ENCODE measurements at places on chromosomes 1 and 21. TPM values are rescaled to one million over a fixed set of nuclear protein-coding genes. Genes with fewer than 3 reads are reported as not detected.

CRYBG2 gene
- total RNA-seq = 10.5 TPM

APCS gene
- 0.42 TPM for total RNA-seq

ESPN gene
- 114 TPM for total RNA-seq

- DNase-seq = no peak
Observed at GRCh38 chr1:64572222-64572900, 102.4 kb downstream of the CACHD1 start.

- no peak for DNase-seq
Observed at GRCh38 chr1:21269461-21270085, 20.7 kb downstream of the ECE1 start.

OR14I1 gene
- total RNA-seq = not detected

GRCh38 chr1:237763137-237763536, 127.6 kb downstream of the ZP4 start:
- DNase-seq = no peak

- no peak for DNase-seq
Observed at GRCh38 chr1:25872713-25873112, 2.8 kb downstream of the PAQR7 start.

GRCh38 chr1:247077876-247078257, 744 bp downstream of the ZNF670 start:
- no peak for DNase-seq

ANGPTL3 gene
- total RNA-seq = 0.07 TPM

DNA sequence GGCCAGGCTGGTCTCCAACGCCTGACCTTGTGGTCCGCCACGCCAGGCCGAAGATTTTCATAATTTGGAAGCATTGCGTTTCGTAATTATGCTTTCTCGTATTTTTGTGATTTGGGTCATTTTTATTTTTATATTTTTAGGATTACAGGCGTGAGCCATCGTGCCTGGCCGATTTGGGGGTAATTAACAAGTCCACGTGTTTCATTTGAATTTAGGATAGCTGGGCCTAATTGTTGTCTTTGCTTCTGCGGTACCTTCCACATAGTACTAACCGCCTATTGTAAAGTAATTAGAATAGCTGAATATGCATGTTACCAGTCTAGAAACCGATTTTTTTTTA, 1.0 kb downstream of the RCC1 start:
- no peak for DNase-seq

NLRP3 gene
- not detected for total RNA-seq

DNA sequence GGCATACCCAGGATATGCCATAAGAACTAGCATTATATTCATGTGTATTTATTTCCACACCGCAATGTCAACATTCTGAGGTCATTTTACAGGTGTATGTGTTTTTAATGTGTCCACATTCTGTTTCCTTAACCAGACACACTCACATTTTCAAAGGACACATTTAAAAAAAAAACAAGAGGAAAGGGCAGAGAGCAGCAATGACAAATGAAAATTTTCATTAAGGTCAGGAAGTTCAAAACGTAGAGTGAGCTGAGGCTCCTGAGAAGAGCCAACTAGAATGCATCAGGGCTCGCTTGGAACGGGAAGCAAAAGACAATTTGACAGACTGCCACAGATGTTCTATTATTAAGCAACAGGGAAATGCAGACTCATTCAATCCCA, 4.8 kb upstream of the GNPAT start:
- DNase-seq = no peak

HORMAD1 gene
- total RNA-seq = not detected

DNA sequence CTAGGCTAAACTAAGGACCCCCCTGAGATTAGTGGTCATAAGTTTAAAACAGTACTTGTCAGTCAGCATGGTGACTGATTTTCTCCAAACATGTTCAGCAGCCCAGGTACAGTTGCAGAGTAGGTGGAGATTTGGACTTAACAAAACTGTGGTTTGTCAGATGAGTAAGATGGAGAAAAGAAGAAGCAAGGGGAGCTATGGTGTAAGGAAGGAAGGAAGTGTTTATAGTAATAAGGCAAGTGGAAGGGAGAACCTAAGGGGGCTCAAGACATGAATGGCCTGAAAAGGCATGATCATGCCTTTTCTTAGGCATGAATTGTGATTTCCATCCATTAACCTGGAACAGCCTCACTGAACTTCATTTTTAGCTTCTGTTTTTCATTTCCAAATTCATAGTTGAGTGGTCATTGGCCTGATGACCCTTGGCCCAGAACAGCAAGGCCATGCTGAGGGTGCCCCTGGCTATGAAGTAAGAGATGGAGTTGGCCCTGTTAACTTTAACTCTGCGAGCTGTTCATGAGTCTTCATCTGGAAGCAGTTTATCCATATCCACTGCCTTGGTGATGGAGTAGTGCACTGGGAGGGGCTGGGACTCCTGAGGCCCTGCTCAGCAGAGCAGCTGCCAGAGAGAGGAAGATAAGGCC, 60.7 kb downstream of the LRRC8D start:
- DNase-seq = no peak

DNA sequence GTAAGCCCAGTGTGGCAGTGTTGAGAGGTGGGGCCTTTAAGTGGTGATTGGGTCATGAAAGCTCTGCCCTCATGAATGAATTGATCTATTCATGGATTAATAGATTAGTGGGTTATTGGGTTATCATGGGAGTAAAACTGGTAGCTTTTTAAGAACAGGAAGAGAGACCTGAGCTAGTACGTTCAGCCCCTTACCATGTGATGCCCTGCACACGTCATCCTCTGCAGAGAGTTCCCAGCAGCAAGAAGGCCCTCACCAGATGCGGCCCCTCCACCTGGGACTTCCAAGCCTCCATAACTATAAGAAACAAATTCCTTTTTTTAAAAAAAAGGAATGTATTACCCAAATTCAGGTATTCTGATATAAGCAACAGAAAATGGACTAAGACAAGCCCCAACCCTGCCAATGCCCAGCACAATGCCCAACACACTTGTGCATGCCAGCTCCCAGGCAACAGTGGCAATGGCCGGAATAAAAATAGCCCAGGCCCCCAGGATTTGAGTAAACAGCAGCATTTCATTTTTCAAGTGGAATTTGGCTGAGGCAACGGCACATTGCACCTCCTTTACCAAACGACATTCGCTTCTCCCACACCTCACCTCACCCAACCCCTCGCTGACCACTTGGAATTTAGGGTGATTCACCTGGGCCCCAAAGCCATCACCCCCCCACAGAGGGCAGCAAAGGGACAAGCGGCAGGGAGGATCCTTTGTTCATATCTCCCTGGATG, 215.9 kb downstream of the TOMM20 start:
- no peak for DNase-seq

- no peak for DNase-seq
Observed at GRCh38 chr1:15850471-15851001, 3.0 kb downstream of the SPEN start.

- no peak for DNase-seq
Observed at GRCh38 chr1:212073490-212073889, 37.9 kb downstream of the DTL start.

DNA sequence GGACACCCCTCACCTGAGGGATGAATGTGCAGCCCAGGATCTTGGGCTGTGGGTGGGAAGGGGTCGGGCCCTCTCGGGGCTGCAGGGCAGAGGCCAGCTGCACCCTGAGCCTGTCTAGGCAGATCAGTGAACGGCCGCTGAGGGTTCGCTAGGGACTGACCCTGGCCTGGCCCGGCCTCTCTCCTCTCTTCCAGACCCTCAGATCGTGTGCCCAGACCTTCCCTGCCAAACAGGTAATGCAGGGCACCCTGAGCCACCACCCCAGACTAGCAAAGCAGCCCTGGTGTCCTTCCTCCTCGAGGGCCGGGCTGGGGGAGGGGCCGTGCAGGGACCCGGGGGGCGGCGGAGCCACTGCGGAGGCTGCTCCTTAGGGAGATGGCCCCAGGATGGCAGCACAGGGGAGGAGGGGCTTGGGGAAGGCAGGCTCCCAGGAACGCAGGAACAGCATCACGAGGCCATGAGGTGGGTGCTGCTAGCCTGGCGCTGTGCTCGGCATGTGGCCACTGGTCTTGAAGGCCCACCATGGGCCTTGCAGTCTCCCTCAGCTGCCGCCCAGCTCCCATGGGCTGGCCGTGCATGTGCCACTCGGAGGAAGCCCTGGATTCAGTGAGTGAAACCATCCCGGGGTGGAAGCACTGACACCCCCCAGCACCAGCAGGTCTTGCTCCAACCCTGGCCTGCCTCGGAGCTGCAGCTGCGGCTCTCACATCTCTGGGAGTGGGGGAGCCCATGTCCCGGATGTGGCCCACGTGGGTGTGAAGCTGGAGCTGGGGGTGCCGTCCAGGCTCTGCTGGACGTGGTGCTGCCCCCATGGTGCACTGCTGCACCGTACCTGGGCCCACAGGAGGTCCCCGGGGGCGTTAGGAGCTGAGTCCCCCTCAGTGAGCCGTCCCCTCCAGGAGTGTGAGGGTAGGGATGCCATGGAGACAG, 28.7 kb downstream of the COL6A2 start:
- DNase-seq = no peak

- peak; percentile 93 for DNase-seq
Observed at GRCh38 chr21:42878993-42879787, at the start of gene WDR4. Gene WDR4 (minus strand): TSS chr21:42879539. CDS start chr21:42879495, 44 bp downstream.

PTGFRN gene
- total RNA-seq = 60.6 TPM

GRCh38 chr1:211938561-211938997, 96.8 kb downstream of the INTS7 start:
- DNase-seq = no peak

- DNase-seq = no peak
Observed at GRCh38 chr1:70941563-70941962, 106.1 kb downstream of the PTGER3 start.

GRCh38 chr1:116325922-116326321, 47.1 kb upstream of the ATP1A1 start:
- DNase-seq = no peak

DNA sequence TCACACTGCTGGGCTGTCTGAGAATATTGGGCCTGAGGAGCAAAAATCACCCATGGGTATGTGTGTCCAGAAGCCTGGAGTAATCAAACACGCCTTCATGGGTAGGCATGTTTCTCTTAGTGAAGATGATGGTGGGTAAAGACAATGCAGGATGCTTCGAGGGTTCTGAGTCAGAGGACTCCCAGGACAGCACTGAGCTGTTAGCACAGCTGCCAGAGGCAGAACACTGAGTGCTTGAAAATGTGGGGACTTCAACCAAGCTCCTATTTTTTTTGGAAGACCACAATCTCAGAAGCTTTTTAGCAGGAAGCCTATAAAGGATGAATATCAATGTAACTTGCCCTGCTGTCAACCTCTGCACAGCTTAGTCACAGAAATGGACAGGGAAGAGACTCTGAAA, 7.9 kb upstream of the NT5C1A start:
- no peak for DNase-seq

- no peak for DNase-seq
Observed at GRCh38 chr1:8107897-8108296, 81.8 kb upstream of the ERRFI1 start.

DNA sequence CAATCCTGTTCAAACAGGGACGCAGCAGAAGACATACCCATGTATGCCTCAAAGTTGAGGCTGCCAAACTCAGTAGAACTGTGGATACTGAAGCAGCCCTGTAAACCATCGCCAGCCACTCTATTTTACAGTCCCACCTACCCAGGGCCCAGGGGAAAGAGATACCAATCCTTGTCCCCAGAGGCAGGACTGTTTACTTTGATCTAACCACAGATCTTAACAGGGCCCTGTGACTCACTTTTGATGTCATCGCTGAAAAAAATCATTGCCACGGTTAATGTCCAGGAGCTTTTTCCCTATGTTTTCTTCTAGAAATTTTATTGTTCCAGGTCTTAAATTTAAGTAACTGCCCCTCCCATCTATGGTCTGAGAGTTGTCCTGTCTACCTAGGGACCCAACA, 538.4 kb upstream of the NCAM2 start:
- DNase-seq = no peak

ACTN2 gene
- 0.20 TPM for total RNA-seq

ZNF692 gene
- 76.2 TPM for total RNA-seq

DNA sequence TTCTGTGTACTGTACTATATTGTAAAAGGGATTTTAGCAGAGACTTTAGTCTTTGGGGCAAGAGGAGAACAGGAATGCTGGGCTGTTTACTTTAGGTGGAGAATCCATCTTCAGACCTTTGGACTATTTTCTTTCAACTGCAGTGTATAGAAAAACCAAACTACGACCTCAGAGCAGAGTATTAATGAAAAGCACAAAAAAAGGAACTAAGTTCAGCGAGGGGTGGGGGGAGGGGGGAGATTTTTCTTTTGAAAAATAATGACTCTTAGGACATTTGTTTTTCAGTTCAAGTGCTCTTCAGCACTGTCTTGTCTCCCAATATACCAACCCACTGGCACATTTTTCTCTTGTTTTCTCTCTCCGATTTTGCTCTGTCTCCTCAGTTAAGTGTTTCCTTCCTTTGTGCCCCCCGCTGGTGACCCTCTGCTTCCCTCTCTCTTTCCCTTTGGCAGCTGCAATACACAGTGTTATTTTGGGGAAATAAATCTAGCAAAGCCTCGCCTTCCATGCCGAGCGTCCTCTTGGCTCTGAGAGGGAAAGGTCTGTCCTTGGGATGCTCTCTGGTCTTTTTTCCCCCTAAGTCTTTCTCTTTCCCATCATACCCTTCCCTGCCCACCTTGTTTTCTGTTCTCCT, 44.8 kb downstream of the ACP6 start:
- DNase-seq = no peak

All from HCT116 (cell line).